ENCODE measurements at places on chromosomes 5 and 9.

DNA sequence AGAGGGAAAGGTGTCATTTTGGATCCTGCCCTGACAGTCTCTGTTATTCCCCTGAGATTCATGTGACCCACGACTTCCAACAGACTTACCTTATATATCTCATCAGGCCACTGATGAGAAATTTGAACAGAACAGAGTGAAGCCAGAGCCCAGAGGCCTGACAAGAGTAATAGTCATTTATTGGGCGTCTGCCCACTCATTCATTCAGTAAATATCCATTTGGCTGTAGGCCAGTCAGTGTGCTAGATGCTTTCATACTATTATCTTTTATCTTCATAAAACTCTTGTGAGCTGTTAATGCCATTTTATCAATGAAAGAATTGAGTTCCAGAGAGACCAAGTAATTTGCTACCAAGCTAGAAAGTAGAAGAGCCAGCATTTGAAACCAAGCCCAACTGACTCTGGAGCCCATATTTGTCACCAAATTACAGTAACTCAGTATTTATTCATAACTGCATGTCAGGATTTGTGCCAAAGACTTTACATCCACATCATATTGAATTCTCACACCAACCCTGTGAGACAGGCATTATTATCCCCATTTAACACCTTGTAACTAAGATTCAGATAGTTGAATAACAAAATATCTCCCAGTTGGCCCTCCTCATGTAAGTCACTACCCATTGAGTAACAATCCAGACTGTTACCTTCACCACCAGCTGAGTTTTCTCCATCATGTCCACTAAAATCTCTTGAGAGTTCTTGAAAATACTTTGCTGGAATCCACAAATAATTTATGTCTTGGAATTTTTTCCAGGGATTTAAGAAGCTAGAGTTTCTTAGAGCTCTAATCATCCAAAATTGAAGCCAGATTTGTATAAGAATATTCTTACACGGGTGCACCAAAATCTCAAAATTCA lies 2.5 kb downstream of the PTPDC1 start:
- no peak for DNase-seq

DNA sequence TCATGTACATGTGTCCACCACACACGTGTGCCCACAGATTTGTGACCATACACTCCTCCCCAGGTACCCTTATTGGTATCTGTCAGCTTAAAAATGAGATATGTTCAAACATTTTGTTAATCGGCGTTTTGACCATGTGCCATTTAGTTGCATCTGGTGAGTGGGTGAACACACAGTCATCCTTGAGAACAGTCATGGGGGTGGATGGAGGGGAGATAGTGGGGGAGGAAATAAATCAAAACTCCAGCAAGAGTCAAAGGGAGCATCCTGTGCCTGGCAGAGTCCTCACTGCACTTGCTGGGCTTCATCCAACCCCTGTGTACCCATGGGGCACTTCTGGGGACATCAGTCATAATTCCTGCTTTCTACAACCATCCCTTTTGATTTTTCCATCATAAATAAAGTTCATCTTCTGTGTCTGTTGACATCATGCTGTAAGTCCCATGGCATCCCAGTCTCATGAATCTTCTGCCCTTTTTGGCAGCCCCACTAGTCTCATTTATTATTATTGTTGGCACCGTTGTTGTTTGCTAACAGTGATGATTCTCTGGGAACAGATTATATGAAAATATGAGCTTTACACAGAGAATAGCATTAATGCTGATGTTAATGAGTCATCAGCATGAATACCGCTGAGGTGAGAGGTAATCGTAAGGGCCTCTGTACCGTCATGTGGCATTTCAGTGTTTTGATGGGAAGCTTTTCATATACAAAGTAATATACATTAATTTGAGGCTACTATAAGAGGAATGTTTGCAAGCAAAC lies 24.4 kb upstream of the CLK4 start:
- no peak for DNase-seq

- peak; percentile 56 for DNase-seq
These were observed 179.6 kb upstream of the PITX1 start for GRCh38 chr5:135213466-135214239.

GRCh38 chr9:129868872-129869486 lies 33.7 kb downstream of the USP20 start:
- peak; percentile 94 for DNase-seq

- DNase-seq = no peak
These were observed 11.5 kb upstream of the SSBP2 start for GRCh38 chr5:81762401-81762800.

DNA sequence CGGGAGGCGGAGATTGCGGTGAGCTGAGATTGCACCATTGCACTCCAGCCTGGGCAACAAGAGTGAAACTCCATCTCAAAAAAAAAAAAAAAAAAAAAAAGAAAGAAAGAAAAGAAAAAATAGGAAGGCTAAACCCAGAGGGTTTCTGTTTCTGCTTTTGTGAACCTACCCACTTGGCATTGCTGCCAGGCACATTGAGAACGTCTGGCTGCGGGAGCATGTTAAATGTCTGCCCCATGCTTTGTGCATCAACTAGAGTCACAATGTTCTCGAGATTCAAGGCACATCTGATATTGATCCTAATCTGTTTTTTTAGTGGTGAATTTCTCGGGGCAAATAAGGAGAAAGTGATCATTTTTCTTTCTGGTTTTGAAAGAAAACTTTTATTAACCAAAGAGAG lies 2.8 kb downstream of the SLC25A25 start:
- DNase-seq = no peak

DNA sequence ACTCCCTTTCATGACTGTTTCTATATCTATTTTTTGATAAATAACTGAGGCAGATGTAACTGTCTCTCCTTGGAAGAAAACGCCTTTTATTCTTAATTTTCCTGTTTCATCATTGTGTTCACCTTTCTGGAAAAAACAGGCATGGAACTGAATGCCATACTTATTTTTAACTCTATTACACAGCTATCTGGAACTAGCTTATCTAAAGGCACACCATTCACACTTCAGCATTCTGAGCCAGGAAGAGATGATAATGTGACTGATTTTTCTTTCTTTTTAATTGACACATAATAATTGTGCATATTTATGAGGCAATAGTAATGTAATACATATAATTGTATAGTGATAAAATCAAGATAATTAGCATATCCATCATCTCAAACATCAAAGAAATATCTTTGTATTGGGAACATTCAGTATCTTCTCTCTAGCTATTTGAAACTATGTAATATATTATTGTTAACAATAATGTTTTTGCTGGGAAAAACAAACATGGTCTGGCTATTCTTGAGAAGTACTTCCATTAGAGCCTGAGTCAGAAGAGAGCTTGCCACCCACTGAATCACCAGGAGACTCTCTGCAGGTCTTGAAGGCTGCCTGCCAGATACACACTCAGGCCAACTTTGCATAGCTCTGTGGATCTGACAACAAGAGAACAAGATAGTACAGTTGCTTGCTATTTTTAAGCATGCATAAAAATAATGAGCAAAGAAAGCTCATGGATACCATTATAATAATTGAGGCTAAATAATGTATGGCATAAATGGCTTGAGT lies 501.0 kb upstream of the EDIL3 start:
- DNase-seq = no peak

- no peak for DNase-seq
These were observed 145.4 kb downstream of the TRPM6 start for GRCh38 chr9:74742191-74742790.

GRCh38 chr9:96418920-96419690 lies 935 bp upstream of the ZNF367 start:
- DNase-seq = peak; percentile 95

DNA sequence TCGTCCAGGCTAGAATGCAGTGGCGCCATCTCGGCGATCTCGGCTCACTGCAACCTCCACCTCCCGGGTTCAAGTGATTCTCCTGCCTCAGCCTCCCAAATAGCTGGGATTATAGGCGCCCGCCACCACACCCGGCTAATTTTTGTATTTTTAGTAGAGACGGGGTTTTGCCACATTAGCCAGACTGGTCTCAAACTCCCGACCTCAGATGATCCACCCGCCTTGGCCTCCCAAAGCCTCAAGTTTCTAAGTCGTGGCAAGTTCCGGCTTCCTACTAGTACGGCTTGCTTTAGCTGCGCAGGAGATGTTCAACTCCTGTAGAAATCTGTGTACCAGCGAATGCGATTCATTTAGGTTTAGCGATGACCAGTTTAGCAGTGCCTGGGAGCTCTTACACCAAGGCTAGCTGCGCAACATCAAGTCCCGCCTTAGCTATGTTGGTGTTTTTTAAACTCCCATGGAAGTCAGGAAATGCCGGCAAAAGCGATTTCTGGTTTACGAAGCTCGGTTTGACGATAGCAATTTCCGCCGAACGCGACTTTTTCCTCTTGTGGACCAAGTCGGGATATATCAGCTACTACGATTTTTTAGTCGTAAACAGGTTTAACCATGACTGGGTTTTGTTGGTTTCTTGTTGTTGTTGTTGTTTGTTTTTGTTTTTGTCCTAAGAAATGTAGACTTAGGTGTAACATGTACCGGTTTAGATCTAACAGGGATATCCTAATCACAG lies 46.4 kb downstream of the ANXA2R start:
- peak; percentile 88 for DNase-seq

GRCh38 chr5:138677782-138678181 lies 75.4 kb upstream of the CTNNA1 start:
- DNase-seq = no peak

GRCh38 chr5:107118184-107119019 lies 552.3 kb downstream of the EFNA5 start:
- DNase-seq = no peak

All from spleen (tissue), 13 donors.